ENCODE measurements at places on chromosomes 3 and 15.

DNA sequence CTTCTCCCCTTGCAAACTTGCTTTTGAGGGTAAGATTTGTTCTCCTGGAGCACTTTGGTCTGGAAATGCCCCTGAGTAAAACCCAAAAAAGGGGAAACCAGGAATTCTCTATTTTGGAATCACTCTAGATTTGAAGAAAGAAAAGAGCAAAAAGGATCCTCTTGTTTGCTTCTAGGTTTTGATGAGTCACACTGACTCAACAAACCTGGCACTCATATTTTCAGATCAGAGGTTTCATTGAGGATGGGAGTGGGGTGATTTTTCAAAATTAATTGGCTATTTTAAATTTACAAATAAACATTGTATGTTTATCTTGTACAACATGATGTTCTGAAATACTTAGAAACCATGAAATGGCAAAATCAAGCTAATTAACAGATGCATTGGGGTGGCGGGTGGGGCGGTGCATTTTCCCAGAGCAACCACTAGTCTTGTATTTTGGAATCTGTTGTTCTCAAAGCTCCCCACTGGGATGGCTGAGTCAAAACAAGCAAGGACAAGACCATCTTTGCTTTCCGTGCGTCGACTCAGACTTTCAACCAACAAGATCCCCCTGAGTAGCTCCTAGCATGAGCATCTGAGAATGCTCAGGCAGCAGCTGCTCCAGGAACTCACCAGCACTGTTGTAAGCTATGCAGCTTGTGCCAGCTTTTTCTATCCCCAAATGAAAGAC, 451.4 kb downstream of the WDR72 start:
- no peak for DNase-seq

GRCh38 chr3:179000144-179000543, 71.5 kb downstream of the ZMAT3 start:
- DNase-seq: no peak

GRCh38 chr3:157249606-157250005, 89.7 kb upstream of the CCNL1 start:
- DNase-seq: no peak

DNA sequence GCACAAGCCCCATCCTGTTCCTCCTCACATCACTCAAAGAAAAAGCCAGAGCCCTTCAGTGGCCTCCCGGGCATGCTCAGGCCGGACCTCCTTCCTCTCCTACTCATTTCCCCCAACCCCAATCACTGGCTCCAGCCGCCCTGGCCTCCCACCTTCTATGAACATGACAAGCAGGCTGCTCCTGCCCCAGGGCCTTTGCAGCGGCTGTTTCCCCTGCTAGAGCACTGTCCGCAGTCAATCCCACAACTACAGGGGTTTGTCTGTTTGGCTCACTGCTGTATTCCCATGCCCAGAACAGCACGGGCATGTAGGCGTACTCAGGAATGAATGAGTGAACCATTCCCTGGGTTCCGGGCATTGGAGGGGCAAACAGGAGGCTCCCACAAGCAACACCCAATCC, 139.8 kb upstream of the PRR20G start:
- DNase-seq: no peak

DNA sequence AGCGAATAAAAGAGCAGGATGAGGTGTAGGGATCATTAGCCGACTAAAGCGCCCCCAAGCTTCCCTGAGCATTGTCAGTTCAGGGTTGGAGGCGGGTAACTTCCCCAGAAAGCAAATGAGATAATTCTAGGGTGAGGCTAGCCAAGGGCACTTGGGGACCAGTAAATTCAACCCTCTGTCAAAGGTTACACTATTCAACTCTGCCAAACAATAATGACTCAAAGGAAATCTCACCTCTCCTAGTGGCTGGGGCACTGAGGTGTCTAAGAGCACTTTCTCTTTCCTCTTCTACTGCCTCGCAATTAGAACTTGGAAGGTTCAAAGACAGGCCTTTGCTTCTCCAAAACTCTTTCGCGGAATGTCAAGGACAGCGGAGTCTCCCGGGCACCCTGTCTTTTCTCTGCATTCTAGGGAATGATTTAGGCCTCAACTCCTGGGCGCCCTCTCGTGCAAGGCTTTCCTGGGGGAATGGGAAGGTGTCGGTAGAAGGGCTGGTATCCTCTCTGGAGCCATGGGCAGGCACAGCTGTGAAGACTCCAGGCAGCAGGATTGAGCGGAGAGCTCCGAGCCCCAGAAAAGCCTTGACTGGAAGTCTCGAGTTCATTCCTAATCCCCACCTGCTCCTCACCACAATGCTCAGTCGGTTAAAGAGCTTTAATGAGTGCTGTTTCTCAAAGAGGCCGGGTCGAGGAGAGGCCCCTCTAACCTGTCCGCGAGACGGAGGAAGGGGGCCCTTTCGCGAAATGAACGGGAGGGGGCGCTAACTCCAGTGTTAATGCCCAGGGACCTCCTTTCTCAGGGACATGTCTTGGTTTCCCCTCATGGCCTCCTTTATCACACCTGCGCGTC, 21.9 kb downstream of the ZIC4 start:
- DNase-seq: no peak

Measured in D721Med (cell line).